Activated T-helper 9 cell treated with anti-CD3 and anti-CD28 coated beads, Interleukin-2, amount 50 U/mL, for 16 hours (primary cell): ENCODE measurements at places on chromosomes 2 and 18.

DNA sequence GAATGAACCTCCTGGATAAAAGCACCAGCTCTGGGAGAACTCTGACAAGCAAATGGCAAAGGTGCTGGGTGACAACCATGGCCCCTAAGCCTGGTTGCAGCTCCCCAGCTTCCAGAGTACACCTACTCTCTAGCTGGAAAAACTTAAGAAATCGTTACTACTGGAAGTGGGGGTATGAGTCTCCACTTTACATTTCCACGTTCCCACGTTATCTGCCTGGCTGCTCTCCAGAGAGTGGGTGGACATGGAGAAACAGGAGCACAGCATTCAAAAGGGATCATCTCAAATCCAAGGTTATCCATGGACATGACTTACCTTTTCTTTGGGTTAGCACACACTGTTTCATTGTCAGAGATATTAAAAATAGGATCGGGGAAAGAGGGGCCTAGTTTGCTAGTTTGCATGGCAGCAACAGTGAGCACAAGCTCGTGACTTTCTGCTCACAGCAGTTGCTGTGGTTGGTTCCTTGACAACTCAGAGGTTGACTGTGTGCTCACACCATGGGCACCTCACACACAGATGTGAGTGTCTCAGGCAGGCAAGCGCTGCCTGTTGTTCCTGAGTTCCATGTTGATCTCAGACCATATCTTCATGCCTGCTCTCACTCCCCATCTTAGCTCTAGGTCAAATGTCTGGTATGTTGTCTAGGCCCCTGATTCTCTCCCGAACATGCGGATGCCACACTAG is 32.5 kb downstream of the PTPN18 start:
- no peak for DNase-seq

DNA sequence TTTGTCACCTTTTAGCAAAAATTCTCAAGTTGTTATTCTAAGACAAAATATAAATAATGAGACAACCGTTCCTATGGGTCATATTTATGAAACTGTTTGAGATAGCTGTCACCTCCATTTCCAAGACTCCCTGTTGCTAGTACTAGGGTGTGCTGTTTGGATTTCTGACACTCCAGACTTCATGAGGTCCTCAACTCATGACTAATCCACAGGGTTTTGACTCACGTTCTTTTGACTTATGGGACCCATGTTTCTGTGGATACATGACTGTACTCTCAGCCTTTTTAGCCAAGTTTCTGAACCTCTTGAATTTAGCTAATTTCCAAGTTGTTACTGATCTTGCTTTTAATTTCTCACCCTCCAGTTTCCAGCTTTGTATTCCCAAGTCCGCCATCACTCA is 178.7 kb upstream of the FAM98A start:
- no peak for DNase-seq

- no peak for DNase-seq
Measured at GRCh38 chr2:181399027-181399426, 58.2 kb upstream of the ITGA4 start.

- DNase-seq = no peak
Measured at GRCh38 chr2:137525641-137526190, 438.6 kb upstream of the HNMT start.

DNA sequence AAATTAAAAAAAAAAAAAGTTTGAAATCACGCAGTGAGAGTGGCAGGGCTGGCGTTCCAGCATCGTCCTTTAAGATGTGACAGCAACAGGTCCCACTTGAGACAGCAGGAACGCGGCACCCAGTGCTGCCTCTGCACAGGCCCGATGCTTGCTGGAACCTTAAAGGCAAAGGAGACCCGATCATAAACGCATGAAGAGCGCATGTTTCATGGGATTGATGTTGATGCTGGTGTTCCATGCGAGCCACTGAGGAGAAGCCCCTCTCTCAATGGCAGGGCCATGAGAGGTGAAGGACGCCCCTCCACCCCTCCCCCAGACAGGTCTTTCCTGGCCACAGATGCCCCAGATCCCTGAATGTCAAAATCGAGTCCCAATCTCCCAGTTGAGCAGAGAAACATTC is 17.9 kb upstream of the ALPI start:
- DNase-seq = no peak

- DNase-seq = no peak
Measured at GRCh38 chr18:3877678-3878077, 427.7 kb downstream of the TGIF1 start.

GRCh38 chr2:99675130-99675661 is 185.4 kb upstream of the REV1 start:
- no peak for DNase-seq

- DNase-seq = no peak
Measured at GRCh38 chr2:240453461-240454105, 18.1 kb downstream of the GPC1 start.

DNA sequence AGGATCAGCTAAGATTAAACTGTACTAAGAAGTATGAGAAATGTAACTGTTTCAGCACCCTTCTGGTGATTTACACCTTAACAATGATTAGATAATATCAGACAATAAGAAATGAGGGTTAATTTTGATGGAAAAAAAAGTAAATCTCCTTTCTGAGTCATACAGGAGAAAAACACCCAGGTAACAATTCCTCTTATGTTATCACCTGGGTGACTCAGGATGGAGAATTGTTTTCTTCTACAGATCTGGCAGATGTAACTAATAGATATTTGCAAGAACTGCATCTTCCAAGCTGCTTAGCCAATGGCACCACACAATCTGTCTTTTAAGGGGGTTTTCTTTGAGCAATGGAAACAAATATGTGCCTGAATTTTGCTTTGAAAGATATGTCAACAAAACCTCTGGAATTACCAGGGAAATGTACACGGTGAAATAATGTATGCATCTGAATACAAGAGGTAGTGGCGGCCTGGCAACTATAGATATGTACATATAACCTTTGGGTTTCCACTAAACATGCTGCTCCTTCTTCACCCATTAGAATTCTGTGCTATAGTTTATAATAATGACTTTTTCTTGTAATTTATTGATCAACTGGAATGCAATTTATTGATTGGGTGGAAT is 407.9 kb downstream of the CPS1 start:
- no peak for DNase-seq

DNA sequence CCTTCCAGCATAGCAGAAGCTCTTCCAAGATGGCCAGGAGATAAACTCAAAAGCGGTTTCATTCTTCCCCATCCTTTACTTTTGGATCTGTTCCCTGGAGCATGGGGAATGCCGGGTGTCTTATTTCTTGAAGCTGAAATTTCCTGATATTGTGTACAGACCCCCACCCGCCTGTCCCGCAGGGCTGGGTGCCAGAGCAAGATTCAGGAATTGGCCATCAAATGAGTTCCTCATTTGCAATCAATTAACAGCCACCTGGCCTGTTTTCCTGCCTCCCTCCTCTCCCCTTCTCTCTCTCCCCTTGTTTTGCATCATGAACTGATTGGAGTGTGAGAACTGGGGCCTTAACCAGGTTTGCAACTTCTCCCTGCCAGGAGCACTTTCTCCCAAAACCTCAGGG is 202.1 kb downstream of the SH3RF3 start:
- no peak for DNase-seq
